HCT116 (cell line): ENCODE measurements at places on chromosomes 13 and 19.
A peak's percentile ranks its signal among the peaks of the same experiment; 100 is the strongest.

DNA sequence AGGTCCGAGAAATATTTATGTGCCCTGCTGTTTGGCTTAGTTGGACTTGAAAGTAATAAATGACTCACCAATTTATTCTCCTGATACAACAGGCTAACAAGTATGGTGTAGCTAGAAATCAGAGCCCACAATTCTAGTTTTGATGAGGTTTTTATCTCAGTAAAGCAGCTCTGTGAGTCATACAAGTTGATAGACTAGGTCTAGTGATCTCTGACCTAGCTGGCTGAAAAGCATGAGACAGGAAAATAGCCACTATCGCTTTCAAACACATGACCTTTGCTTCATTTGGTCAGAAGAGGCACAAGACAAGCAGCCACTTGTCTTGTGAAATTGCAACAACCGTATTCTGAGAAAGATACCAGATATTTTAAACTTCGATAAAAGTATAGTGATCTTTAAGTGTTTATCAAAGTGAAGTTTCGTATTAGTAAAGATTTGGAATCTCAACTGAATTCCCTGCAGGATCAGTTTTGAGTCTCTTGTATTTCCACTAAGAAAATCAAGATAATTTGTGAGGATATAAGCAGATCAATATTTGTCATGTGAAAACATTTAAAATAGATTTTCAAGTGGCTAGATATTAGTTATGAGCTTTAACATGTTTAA is 126.7 kb downstream of the MAB21L1 start:
- DNase-seq: peak; percentile 39

GRCh38 chr13:59458908-59459579 is 704.7 kb downstream of the DIAPH3 start:
- no peak for DNase-seq

GRCh38 chr19:52990759-52991418 is 22.8 kb upstream of the ERVV-1 start:
- DNase-seq: no peak

- no peak for DNase-seq
Measured at GRCh38 chr13:113765564-113765910, 6.5 kb downstream of the TMEM255B start.

GRCh38 chr19:21907516-21907915 is 71.5 kb upstream of the ZNF43 start:
- DNase-seq: no peak

- DNase-seq: no peak
Measured at GRCh38 chr19:38023671-38024541, 116.9 kb downstream of the SIPA1L3 start.

- no peak for DNase-seq
Measured at GRCh38 chr19:33629826-33630375, 8.1 kb downstream of the CHST8 start.

DNA sequence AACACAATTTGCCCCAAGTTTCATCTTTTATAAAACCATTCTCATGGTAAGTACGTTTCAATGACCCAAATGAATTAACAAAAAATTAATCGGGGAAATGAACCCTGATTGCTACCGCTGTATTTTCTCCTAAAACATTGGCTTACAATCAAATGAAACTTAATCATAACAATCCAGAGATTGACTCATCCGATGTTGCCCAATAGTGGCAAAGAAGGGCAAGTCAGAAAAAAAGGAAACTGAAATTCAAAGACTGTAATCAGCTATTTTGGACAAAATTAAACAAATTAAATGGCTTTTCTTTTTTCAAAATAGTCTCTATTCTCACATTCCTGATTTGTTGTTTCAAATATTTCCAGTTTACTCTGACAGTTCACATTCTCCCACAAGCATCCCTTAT is 3.9 kb upstream of the ACOD1 start:
- DNase-seq: no peak

- DNase-seq: no peak
Measured at GRCh38 chr19:41682437-41682836, 5.6 kb downstream of the CEACAM7 start.

- DNase-seq: no peak
Measured at GRCh38 chr13:44833139-44833538, 156.1 kb downstream of the NUFIP1 start.

DNA sequence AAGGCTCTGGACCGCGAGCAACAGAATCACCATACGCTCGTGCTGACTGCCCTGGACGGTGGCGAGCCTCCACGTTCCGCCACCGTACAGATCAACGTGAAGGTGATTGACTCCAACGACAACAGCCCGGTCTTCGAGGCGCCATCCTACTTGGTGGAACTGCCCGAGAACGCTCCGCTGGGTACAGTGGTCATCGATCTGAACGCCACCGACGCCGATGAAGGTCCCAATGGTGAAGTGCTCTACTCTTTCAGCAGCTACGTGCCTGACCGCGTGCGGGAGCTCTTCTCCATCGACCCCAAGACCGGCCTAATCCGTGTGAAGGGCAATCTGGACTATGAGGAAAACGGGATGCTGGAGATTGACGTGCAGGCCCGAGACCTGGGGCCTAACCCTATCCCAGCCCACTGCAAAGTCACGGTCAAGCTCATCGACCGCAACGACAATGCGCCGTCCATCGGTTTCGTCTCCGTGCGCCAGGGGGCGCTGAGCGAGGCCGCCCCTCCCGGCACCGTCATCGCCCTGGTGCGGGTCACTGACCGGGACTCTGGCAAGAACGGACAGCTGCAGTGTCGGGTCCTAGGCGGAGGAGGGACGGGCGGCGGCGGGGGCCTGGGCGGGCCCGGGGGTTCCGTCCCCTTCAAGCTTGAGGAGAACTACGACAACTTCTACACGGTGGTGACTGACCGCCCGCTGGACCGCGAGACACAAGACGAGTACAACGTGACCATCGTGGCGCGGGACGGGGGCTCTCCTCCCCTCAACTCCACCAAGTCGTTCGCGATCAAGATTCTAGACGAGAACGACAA is 1.8 kb downstream of the PCDH17 start:
- DNase-seq: no peak

GRCh38 chr13:35789335-35790165 is 313.1 kb upstream of the MAB21L1 start:
- DNase-seq: peak; percentile 7
